Fibroblast of the aortic adventitia (primary cell): ENCODE measurements at places on chromosomes 4 and X.

- DNase-seq: no peak
Observed at GRCh38 chrX:11259437-11259836, 33.8 kb upstream of the AMELX start.

GRCh38 chrX:109252789-109253188 lies 229.1 kb downstream of the GUCY2F start:
- no peak for DNase-seq

- no peak for DNase-seq
Observed at GRCh38 chr4:61067381-61067780, 132.7 kb upstream of the ADGRL3 start.

DNA sequence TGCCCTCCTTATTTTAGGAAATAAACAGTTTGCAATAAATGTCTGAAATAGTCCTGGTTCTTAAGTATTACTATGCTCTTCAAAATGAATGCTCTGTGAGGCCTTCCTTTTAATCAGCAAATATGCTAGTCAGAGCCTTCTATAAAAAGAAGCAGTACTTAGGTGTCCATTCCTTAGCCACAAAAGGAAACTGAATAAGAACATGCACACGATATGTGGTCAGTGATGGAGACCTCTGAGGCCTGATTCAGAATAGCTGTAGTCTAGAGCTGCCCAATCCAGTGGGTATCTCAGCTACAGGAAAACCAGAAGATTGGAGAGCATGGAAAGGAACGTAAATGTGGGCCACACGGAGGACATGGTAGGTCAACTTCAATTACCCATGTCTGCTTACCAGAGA lies 141.8 kb downstream of the RASL11B start:
- DNase-seq: no peak

GRCh38 chr4:184097815-184098214 lies 119.9 kb downstream of the ENPP6 start:
- DNase-seq: no peak

GRCh38 chrX:12580548-12580947 lies 210.7 kb upstream of the PRPS2 start:
- DNase-seq: no peak

GRCh38 chr4:106365613-106366012 lies 3.0 kb downstream of the GIMD1 start:
- DNase-seq: peak; percentile 94

DNA sequence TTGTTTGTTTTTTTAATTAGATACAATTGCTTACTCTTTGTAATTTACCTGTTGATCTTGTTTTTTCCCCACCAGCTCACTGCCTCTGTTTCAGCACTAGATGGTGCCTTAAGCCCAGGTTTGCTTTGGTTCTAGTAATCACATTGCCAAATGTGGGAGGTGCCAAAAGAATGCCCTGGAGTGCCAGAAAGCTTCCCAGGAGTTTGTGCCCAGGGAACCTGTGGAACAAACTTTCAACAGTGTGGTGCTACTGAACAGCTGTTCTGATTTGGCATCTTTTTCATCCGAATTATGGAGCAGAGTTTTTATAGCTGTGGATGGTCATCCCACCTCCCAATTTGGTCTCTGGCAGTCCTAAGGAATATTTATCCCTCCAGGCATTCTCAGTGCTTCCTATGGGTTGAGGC lies 1000.7 kb downstream of the STIM2 start:
- DNase-seq: peak; percentile 51

GRCh38 chr4:141133999-141134995 lies 1.0 kb upstream of the RNF150 start:
- no peak for DNase-seq
